Hematopoietic multipotent progenitor cell treated with erythropoietin and hydrocortisone succinate and interleukin-3 and kit ligand, for 4 days (in vitro differentiated cells): ENCODE measurements at places on chromosomes 3 and 15.

GRCh38 chr3:168585544-168585943, 489.8 kb upstream of the GOLIM4 start:
- no peak for DNase-seq

- peak; percentile 29 for DNase-seq
Measured at GRCh38 chr3:16427103-16427965, 86.2 kb downstream of the RFTN1 start.

GRCh38 chr15:62391641-62392262, 226.7 kb upstream of the C2CD4B start:
- DNase-seq: peak; percentile 61

GRCh38 chr3:74501007-74501406, 113.5 kb downstream of the CNTN3 start:
- DNase-seq: no peak

DNA sequence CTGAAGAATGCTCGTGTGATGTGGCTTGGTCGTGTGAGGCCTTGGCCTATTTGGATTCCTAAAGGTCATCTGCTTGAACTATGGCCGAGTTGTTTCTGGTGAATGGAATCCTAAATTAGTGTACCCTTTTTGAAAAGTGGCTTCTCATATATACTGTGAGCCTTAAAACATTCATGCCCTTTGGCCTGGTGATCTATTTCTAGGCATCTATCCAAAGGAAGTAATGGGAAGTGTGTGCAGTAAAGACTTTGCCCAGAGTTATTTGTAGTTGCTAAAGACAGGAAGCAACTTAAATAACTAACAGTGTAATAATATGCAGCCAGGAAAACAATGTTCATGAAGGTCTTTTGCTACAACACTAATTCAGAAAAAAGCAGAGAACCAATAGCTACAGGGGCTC, 3.0 kb downstream of the DGKG start:
- no peak for DNase-seq

GRCh38 chr15:73395671-73396070, 26.9 kb upstream of the HCN4 start:
- no peak for DNase-seq
